ENCODE measurements at places on chromosomes 12 and 14. TPM values are rescaled to one million over a fixed set of nuclear protein-coding genes. Genes with fewer than 3 reads are reported as not detected.

KRT83 gene
- not detected for polyA plus RNA-seq

MANSC4 gene
- 0.20 TPM for polyA plus RNA-seq

TCL1B gene
- polyA plus RNA-seq, result 0.32 TPM

TAS2R7 gene
- polyA plus RNA-seq, result not detected

BATF gene
- polyA plus RNA-seq, result 0.52 TPM

LRRK2 gene
- polyA plus RNA-seq, result 5.4 TPM

OTUB2 gene
- polyA plus RNA-seq, result not detected

TSHR gene
- polyA plus RNA-seq, result not detected

BAZ2A gene
- 39.1 TPM for polyA plus RNA-seq

STON2 gene
- polyA plus RNA-seq, result 24.6 TPM

KLRF1 gene
- polyA plus RNA-seq, result 0.14 TPM

MARK3 gene
- 55.5 TPM for polyA plus RNA-seq

PRR4 gene
- polyA plus RNA-seq, result 4.4 TPM

NUBPL gene
- 7.4 TPM for polyA plus RNA-seq

CFAP251 gene
- polyA plus RNA-seq, result 0.76 TPM

WDR20 gene
- 25.4 TPM for polyA plus RNA-seq

CHD8 gene
- 41.5 TPM for polyA plus RNA-seq

PRB2 gene
- not detected for polyA plus RNA-seq

LMBR1L gene
- 60.4 TPM for polyA plus RNA-seq

AQP2 gene
- polyA plus RNA-seq, result not detected

SERPINA9 gene
- not detected for polyA plus RNA-seq

EIF2S3B gene
- polyA plus RNA-seq, result 7.4 TPM

WNK1 gene
- 62.7 TPM for polyA plus RNA-seq

PTPN6 gene
- polyA plus RNA-seq, result not detected

DIO3 gene
- polyA plus RNA-seq, result 5.8 TPM

PZP gene
- polyA plus RNA-seq, result 0.66 TPM

LAG3 gene
- polyA plus RNA-seq, result 1.2 TPM

C3AR1 gene
- polyA plus RNA-seq, result 4.2 TPM

CCDC196 gene
- polyA plus RNA-seq, result not detected

DDX11 gene
- polyA plus RNA-seq, result 27.4 TPM

TAMALIN gene
- polyA plus RNA-seq, result 13.1 TPM

SPX gene
- polyA plus RNA-seq, result 52.6 TPM

DENND5B gene
- 25.2 TPM for polyA plus RNA-seq

TMEM119 gene
- polyA plus RNA-seq, result 25.5 TPM

ADAM20 gene
- not detected for polyA plus RNA-seq

GLTP gene
- 91.1 TPM for polyA plus RNA-seq
